D341Med (cell line): ENCODE measurements at places on chromosomes 2 and 18.

GRCh38 chr2:191322828-191323506 is 77.8 kb downstream of the MYO1B start:
- DNase-seq, result no peak

GRCh38 chr2:234596696-234597575 is 100.1 kb upstream of the ARL4C start:
- DNase-seq, result no peak

DNA sequence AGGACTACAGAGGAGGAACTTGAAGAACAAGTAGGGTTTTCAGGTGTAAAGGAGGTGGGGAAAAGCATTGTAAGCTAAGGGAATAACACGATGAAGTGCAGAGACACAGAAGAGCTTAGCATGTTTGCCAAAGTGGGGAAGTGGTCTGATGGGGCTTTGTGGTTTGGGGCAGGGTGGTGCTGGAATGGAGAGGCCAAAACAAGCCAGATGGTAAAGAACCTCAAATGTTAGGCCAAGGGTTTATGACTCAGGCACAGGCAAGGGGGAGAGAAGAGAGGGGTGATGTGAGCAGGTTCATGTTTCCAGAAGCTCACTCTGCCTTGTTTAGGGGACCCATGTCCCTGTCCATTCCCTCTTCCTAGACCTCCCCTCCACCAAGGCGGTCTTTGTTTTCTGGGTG is 104.5 kb upstream of the YWHAQ start:
- no peak for DNase-seq

- no peak for DNase-seq
These were observed 120.4 kb upstream of the KYNU start for GRCh38 chr2:142757111-142757510.

DNA sequence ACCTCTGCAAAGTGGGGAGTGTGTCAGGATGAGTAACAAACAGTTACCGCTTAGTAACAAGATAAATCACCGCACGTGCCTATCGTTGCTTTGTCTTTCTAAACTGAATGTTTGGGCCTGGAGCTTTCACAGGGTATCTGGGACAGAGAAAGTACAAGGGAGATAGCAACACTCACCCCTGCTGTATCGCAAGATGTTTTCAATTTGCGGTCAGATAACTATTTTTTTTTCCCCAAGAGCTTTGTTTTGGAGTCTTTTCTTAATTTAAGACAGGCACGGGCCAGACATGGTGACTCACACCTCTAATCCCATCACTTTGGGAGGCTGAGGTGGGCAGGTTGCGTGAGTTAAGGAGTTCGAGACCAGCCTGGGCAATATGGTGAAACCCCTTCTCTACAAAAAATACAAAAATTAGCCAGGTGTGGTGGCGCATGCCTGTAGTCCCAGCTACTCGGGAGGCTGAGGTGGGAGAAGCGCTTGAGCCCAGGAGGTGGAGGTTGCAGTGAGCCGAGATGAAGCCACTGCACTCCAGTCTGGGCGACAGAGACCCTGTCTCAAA is 146.6 kb downstream of the GBX2 start:
- DNase-seq, result no peak

DNA sequence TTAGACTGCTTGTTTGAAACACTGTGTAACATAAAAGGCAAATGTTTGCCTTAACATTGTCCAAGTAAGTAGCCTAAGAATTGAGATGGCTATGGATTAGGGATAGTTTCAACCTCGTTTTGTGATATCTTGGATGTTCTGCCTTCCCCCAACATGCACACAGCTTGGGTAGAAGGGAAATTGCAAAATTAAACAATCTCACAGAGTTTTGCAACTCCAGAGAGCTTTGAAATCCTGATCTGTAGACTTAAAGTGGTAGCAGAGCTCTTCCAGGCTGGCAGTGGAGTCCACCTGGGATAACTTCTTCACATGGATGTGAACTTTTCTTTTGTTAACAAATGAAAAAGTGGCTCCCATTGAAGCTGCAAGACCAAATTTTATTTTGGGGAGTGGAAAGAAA is 59.6 kb downstream of the CHRNA1 start:
- DNase-seq, result no peak

DNA sequence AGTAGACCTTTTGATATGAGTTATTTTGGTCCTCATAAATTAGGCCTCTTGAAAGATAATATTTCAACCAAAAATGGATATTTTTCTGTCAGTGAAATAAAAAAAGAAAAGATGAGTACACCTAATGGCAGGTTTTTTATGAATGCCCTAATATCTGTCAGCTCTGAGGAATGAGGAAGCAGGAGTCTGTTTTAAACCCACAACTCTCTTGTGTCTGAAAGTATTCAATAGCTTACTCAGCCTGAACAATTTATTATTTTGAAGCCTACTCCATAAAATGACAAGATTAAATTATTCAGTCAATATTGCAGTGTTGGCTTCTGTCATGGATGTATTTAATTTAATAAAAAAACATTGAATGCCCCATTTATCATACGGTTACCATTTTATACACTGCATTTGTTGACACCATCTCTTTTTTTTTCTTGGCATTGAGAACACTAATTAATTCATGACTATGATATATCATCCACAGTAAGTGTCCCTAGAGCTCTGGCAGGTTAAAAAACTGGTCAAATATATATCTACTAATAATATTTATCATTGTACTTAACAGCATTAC is 548.2 kb downstream of the CBLN2 start:
- no peak for DNase-seq

- no peak for DNase-seq
These were observed 263.2 kb downstream of the CYP26B1 start for GRCh38 chr2:71884303-71885042.

- no peak for DNase-seq
These were observed 324.7 kb downstream of the SLC8A1 start for GRCh38 chr2:40127146-40127545.

DNA sequence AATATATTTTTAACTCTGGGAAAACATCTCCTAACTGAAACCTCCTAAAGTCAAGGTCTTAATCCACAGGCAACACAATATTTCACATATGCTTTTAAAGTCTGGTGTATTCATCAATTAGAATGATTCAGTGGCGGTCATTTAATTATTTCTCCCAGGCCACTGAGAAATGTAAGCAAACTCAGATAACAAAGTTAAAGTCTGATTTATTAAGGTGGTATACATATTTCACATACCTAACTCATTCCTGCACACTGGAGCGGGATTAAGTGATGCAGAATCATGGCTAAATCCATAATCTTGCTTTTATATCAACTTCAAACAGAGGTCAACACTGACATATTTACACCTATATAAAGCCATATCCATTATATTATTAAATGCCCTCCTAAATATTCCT is 43.7 kb downstream of the FRZB start:
- DNase-seq, result no peak

GRCh38 chr2:25104736-25105135 is 62.9 kb downstream of the EFR3B start:
- DNase-seq, result no peak

- no peak for DNase-seq
These were observed 26.1 kb upstream of the ERCC3 start for GRCh38 chr2:127320067-127320466.

DNA sequence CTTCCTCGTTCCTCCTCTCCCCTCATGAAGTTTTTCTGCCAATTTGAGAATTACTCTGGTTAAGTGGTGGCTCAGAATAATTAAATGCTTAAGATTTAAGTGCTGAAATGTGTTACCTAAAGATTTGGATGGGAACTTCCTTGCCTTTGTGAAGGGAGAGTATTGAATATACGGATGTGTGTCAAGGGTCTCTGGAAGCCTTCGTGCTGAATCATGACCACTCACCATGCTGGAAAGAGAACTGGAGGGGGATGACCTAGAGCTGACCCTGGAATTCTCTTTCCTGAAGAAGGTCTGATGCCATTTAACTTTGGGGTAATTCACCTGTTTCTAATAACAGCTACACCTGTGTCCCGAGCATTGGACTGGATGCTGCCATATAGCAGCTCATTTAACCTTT is 2.2 kb downstream of the MOCOS start:
- no peak for DNase-seq

- no peak for DNase-seq
These were observed 118.4 kb upstream of the REG3G start for GRCh38 chr2:78907089-78907488.

DNA sequence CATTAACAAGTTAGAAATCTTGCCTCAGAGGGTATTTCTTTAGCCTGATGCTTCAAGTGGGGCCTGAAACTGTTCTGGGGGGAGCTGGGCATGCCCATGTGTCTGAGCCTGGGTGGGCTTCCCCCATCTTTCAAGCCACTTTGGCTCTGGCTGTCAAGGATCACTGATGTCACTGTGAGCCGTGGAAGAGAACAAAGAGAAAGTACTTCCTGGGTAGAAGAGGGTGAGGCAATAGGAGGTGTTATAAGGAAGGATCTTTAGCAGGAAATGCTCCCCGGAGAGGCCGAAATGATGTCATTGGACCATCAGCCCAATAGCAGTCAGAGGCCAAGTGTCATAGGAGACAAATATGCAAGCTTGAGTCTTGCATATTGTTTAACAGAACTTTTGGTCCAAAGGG is 228.4 kb upstream of the MEX3C start:
- no peak for DNase-seq

DNA sequence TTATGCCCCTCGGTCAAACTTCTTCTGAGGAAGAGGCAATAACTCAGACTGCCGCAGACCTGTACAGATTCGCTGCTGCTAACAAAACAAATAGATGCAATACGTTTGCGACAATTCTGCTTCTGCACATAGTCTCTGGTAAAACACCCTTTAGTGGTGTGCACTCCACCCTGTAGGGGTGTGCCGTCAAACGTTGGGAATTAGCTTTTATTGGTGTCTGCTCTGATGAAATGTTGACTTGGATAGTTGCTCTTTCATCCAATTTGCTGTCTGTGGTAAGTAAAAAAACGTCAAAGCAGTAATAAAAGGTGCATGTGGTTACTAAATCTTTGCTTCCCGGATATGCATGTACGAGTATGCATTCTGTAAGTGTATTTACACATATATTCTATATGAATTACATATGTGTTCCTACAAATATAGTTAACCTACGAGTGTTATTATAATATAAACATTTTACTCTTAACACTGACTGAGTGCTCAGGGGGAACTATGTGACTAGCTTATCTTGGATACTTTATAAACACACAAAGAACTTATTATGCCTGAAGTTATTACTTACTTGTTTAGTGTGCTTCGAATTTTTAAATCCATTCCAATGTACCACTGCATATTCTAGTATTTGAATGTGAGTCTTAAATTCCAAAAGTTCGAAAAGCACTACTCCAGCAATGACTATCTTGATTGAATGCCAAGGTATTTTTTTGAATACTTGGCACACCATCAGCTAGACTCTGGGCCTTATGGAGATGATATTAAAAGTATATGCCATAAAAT is 610.2 kb downstream of the ZEB2 start:
- no peak for DNase-seq

- no peak for DNase-seq
These were observed 203.8 kb downstream of the TNS1 start for GRCh38 chr2:217798743-217799562.

DNA sequence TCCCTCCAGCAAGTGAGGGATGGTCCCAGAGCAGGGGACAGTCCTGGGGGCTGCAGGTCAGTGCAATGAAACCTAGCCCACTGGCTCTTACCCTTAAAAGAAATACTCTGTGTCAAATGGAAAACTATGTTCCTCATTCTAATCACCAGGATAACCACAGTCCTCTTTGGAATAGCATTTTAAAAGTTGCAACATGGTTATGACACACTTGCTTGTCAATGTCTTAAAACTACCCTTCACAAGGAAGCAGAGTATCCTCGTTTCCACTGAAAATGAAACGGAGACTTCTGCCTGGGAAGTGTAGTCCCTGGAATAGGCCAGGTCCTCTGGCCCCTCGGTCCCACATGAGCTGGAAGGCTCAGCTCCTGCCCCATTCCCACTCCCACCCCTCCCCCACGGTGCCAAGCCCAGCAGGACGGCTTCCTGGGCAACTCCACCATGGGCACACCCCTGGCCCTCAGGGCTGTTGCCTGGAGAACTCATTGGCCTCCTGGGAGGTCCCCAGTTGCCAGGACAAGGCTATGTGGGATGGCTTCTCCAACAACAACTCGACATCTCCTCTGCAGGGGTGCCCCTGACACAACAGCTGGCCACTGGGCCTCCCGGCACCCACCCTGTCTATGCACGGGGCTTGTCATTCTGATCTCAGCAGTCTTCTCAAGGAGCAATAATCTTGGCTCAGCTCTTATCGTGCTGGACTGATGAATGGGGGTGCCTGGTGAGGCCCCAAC is 38.3 kb upstream of the ST3GAL5 start:
- DNase-seq, result no peak

DNA sequence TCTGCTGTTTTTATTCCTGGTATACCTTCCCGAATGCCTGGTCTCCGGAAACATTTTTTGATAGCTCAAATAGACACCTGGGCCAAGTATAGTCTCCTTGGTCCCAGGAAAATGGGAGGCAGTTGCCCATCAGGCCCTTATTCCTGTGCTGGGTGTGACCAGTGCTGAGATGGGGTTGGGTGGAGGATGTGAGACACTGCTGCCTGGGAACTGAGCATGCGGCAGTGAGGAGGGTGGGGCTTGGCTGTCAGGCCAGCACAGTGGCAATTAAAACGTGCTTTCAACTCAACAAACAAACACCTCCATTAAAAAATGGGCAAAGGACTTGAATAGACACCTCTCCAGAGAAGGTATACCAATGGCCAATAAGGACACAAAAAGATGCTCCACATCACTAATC is 12.5 kb downstream of the KLHL29 start:
- DNase-seq, result no peak

- DNase-seq, result no peak
These were observed 511.7 kb upstream of the CNTNAP5 start for GRCh38 chr2:123513351-123513750.

DNA sequence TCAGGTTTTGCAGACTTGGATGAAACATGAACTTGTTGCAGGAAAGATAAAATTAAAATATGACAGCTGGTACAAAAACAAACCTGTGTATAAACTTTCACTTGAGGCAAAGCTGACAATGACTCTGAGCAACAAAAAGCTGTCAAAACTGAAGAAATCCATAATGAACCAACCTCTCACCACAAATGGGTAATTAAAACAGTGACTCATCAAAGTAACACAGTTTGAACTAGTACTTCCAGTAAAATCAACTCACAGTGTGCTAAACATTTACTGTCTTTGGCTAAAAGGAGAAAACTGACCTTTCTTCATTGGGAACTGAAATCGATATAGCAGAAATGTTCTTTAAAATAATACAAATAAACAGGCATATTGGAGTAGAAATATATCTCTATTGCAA is 209.7 kb downstream of the WDPCP start:
- DNase-seq, result no peak
